ENCODE measurements at places on chromosomes 12 and 14.

DNA sequence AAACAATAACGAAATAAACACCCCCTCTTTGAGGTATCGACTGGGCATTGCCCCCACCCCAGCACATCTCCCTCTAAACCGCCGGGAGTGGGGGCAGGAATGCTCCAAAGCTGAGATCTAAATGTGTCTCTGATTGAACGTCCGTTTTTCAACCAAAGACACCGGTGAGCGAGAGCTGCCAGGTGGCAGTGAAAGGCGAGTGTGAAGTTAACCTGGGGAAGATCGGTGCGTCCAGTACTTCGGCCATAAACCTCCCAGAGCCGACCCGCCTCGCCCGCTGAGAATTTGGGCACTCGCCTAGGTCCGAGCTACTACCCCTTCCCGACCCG lies 625 bp downstream of the ANGEL1 start:
- no peak for DNase-seq

DNA sequence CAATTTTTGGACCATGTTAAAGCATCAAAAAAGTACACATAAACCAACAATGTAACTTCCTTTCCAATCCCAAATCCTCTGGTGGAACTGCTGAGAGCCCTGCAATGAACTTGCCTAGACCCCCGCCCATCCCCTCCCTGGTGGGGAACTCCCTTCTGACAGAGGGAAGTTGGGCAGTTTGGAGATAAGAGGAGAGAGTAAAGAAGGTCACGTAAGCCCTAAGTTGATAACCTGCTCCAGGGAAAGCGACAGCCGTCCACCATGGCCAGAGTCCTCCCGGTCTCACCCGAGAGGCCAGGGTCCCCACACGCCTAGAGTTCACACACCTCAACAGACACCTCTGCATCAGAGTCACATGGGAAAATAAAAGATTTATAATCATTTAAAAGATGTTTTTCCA lies 138.7 kb downstream of the EGLN3 start:
- no peak for DNase-seq

DNA sequence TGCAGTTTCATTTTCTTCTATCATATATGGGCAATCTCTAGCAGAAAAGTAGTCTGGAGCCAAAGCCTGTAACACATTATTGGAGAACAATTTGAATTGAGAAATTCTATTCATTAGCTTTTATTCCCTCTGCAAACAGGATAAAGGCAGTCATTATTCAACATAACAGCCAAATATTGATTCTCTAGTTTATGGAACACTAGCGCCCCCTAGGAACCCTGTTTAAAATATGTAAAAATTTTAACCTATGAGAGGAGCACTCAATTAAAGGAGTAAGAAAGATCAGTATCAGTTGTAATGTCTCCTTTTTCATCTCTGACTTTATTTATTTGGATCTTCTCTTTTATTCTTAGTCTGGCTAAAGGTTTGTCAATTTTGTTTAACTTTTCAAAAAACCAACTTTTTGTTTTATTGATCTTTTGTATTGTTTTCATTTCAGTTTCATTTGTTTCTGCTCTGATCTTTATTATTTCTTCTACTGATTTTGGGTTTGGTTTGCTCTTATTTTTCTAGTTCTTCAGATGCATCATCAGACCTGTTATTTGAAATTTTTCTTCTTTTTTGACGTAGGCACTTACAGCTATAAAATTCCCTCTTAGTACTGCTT lies 4.8 kb upstream of the LMNTD1 start:
- DNase-seq, result no peak

GRCh38 chr12:105253866-105254513 lies 18.0 kb upstream of the APPL2 start:
- DNase-seq, result no peak

DNA sequence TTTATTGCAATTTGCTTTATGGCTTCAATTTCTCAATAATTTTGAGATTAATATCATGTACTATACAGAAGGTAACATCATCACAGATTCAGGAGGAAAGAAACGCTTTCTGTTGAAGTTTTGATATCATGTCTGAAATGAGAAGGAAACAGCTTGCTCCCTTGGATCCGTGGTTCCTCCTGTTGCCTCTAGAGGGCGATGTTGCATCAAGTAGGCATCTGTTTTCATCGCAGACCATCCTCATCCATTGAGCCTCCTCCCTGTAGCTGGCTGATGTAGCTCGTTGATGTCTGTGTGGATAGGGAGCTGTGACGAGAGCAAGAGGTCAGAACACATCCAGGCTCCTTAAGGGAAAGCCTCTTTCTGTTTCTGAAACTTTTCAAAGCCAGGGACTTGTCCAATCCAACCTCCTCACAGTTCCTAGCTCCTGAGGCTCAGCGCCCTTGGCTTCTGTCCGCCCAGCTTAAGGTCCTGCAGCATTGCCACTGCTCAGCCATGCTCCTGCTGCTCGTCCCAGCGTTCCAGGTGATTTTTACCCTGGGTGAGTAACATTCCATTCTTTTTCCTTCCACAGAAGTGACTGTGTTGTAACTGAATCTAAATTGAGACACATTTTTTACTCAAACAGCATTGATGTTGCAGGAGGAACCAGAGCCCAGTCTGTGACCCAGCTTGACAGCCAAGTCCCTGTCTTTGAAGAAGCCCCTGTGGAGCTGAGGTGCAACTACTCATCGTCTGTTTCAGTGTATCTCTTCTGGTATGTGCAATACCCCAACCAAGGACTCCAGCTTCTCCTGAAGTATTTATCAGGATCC lies 304.8 kb upstream of the OR4E1 start:
- DNase-seq, result peak; percentile 21

GRCh38 chr12:6765634-6766581 lies at the start of gene PTMS:
PTMS (plus strand) TSS chr12:6766363; CDS start chr12:6766706, 343 bp downstream.
- DNase-seq, result no peak

GRCh38 chr12:113021500-113021899 lies 35.0 kb upstream of the DTX1 start:
- DNase-seq, result no peak

- no peak for DNase-seq
Observed at GRCh38 chr14:42174357-42174756, 567.7 kb downstream of the LRFN5 start.
